ENCODE measurements at places on chromosomes 11 and 22.

- peak; percentile 69 for DNase-seq
Observed at GRCh38 chr11:128095466-128095981, 491.8 kb downstream of the ETS1 start.

DNA sequence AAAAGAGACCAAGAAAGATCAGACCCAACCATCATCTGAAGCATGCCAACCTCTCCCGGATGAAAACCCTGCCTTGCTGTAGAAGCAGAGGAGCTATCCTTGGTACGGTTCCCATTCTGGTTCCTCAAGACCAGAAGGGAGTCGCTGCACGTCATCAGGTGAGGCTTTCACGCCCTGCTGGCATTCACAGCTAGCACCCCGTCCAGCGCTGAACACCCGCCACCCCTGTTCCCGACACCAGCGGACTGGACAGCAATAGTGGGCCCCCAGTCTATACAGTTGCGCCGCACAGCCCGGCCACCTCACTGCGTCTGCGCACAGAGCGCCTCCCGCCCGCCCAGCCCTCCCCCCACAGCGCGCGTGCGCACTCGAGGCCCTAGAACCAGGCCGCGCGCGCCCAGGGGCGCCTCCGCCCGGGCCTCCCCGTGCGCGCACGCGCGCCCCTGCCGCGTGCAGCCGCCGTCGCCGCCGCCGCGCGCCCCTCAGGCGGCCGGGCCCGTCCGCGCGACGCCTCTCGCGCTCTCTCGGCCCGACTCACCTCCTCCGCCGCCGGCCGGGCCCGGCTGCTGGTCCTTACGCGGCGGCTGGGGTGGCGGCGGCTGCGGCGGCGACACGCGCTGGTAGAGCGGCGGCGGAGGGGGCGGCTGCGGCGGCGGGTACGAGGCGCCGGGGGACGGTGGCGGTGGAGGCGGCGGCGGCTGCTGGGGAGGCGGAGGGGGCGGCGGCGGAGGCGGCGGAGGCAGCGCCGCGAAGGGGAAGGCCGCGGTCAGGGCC lies 706 bp downstream of the SF1 start:
- DNase-seq = peak; percentile 80

DNA sequence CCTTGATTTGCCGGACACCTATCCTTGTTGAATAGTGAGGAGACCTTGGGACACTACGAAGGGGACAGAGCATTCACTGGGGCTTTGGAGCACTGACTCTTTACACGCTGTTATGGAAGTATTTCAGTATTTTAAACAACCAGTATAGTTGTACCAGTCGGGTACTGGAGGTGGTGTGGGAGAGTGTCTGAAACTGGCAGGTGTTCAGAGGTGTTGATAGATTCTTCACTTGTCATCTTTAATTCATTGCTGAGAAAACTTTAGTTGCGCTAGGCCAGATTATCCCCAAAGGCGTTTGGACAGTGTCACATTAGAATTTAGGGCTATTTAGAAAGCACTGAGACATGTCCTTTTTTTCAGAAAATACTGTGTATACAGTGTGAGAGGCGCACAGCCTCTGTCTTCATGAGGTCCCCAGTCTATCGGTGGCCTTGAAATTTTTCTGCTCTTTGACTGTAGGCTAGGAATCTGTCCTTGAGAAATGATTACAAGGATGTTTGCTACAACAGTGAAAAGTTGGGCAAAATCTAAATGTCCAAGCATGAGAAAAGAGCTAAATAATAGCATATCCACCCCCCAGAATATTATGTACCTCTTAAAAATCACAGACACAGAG lies 69.7 kb downstream of the TEAD1 start:
- no peak for DNase-seq

GRCh38 chr11:120527111-120527761 lies 15.7 kb downstream of the GRIK4 start:
- peak; percentile 17 for DNase-seq

DNA sequence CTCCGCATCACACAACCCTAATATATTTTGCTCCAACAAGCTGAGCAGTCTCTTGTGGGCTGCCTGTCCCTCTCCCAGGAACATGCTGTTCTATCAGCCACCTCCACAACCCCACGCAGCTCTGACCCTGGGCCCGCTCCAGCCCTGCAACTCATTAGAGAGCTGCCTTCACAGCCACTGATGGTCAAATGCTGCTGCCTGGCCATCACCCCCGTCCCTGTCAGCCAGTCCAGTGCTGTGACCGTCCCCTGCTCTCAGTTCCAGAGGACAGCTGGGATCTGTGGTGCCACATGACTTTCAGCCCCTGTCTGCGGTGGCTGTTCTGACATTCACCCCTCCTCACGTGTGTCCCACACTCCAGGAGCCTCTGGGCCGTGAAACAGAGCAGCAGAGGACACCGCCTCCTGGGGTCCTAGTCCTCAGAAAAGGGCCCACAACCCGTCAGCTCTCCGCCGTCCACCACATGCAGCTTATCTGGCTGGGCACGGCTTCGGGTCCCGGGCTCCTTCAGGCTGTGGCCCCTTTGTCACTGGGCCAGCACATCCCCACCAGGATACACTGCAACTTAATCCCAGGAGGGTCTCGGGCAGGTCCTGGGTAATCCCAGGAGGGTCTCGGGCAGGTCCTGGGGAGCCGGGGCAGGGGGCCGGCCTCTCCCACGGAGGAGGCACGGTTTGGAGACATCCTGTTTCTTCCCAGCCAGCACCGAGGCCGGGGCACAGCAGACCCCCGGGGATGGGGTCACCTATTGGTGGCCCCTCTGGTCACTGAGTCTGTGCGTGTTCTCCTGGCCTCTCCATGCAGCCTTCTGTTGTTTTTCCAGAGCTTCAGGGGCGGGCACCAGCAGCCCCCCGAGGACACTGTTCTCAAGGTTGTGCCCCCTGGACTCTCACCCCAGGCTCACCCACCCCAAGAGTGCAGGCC lies 15.1 kb downstream of the CRELD2 start:
- DNase-seq = no peak

GRCh38 chr11:488992-489391 lies 18.1 kb downstream of the RNH1 start:
- DNase-seq = no peak

DNA sequence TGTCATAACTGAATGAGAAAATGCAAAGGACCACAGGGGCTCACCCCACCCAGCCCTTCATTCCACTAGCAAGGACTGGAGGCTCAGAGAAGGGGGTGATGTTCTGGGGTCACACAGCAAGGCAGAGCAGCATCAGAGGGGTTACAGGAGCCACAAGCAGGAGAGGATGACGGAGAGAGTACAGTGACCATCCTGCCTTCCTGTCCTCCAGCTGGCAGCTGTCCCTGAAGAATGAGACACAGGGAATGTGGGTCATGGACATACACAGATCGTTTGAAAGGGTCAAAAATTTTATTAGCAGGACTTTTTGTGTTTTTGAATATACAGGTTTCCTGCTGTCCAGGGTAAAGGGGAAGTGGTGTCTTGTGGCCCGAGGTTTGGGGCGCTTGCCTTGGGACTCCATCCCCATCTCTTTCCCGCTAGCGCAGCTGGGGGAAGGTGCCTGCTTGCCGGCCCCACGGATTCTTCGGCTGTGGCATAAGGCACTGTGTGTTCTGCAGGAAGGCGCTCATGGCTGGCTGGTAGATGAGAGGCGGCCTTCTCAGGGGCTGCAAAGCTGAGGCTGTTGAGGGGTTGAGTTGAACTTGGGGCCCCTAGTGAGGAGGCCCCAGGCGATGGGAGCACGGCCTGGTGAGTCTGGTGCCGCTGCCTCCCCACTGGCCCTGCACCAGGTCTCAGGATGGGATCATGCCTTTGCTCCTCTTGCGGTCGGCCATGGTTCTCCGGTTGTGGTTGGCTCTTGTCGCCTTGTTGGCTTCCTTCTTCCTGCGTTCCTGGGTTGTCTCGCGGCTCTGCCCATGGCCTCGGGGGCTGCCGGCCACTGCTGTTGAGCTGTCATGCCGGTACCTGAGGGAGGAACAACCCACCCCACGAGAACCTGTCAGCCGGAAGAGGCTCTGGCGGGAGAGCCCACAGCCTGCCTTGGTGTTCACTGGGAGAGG lies 21.4 kb downstream of the UQCR10 start:
- no peak for DNase-seq

DNA sequence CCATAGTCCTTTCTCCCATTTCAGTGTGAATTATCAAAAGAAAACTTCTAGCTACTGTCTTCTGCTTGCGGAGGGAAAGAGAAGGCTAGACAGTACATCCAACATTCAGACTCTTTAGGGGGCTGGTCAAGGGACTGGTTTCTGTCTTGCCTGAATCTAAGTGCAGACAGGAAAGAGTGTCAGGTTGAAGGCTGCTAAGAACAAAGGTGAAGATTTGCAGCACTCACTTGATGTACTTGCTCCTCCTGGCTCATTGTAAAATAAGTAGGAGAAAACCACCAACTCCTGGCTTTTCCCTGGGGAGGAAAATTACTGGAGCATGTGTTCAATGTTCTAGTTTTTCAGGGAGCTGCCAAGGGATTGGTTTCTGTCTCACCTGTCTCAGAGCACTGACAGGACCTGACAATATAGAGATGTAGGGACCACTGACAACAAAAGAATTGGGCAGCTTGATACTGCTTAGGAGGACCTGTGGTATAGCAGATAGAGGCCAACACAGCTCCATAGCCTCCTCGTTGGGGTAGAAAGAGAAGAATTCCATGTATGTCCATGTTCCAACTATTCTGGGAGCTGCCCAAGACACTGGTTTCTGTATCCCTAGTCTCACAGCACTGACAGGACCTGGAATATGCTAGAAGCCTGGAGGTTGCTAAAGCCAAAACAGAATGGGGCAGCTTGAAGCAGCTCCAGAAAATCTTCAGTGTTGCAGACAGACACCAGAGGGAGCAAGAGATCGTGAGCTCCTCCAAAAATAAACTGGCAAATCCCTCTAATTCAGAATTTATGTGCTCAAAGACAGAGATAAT lies 39.7 kb upstream of the MMP12 start:
- DNase-seq = peak; percentile 23

DNA sequence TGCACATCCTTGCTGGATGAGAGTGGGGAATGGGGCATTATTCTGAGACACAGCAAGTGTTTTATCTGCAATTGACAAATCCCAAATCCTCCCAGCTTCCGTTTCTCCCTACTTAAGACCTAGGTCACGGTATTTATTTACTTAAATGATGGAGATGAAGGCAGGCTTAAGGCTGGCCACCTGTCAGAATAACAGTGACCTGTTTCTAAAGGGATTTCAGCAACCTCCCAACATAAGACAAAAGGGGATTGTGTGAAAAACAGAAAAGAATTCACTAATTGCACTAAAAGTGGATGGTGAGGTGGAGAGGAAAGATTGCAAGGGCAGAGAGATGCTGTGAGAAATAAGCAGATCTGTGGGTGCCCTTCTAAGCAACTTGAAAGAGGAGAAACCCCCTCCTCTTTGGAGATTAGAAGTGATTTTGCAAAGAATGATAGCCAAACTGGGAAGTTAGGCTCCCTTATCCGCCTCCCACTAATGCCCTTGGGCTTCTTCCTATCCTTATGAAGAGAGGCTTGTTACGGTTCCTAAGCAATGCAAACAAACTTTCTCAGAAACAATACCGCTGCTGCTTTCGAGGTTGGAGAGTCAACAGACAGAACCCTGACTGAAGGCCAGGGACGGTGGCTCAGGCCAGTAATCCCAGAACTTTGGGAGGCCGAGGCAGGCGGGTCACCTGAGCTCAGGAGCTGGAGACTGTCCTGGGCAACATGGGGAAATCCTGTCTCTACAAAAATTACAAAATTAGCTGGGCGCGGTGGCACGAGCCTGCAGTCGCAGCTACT lies 84.3 kb downstream of the ARL14EP start:
- DNase-seq = no peak

DNA sequence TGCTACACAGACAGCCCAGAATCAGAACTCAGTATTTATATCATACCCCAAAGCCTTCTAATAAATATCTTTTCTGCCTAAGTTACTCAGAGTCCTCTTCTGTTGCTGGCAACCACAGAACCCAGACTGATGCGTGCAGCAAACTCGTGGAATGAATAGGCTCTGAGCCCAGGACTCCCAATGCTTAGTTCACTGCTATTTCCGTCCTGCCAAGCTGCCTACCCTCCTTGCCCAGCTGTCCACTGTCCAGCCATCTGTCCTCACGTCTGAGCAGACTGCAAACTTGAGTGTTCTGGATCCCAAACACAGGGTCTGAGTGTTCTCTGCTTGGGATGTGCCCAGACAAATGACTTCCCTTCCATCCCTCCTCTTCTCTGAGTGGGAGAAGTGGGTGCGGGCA lies 19.4 kb downstream of the PTPN5 start:
- DNase-seq = no peak

DNA sequence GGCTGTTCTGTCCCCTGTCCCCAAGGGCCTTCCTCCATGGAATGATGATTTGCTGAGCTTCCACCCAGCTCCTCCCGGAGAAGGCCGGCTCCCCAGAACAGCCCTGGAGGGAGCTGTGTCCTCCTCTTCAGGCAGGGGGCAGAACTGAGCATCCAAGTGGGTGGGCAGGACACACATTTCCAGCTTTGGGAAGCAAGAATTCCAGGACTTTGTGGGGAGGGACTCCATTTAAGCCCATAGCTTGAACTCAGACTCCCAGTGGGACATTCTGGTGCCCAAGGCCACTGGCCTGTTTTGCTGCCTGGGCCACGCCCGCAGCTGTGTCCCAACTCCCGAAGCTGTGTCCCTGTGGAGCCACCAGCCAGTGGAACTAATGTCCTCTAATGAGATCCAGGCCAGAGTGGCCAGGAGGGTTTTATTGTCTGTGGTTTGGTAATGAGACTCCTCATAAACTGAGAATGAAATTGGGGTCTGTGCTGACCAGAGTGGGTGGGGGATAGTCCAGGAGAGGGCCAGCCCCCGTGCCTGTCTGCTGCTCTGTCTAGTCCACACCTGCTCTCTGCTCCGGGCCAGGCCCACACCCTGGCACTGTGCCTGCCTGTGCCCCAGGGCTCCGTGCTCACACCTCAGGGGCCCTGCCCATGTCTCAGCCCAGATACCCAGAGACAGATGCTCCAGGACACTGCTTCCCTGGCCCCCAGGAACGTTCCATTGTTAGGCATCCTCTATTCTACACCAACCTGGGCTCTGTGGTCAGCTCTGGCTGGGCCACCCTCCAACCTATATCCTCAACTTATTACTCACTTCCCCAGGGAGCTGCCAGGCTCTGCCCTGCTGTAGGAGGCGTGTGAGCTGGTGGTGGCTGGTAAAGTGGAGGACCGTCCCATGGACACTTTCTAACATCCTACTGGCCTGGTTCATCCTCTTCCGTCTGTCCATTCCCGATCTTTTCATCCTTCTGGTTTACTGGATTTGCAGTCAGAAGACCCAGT lies 7.6 kb downstream of the NECTIN1 start:
- no peak for DNase-seq

DNA sequence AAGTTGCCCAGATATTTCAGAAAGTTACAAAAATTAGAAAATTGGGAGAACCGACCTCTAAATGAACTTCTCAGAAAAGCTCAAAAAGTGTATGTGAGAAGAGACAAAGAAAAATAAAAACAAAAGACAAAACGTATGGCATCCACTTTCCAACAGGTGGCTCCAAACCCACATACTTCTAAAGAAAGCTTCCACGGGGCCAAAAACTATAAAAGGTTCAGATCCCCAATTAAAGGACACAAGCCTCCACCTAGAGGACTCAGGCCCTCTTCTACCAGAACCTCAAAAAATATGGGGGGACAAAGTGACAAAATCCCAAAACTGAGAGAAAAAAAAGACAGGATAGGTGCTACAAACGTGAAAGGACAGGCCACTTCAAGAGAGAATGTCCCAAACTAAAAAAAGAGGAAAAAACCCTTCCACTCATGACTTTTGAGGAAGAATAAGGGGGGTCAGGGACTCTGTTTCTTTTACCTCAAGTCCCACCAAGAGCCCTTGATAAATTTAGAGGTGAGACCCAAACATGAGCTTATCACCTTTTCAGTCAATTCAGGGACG lies 8.8 kb downstream of the SCGB2A1 start:
- DNase-seq = peak; percentile 3

All from amniotic epithelial cell (primary cell).